ENCODE measurements at places on chromosomes 2 and 18.

GRCh38 chr2:125324273-125324672, 1299.2 kb downstream of the CNTNAP5 start:
- DNase-seq, result no peak

DNA sequence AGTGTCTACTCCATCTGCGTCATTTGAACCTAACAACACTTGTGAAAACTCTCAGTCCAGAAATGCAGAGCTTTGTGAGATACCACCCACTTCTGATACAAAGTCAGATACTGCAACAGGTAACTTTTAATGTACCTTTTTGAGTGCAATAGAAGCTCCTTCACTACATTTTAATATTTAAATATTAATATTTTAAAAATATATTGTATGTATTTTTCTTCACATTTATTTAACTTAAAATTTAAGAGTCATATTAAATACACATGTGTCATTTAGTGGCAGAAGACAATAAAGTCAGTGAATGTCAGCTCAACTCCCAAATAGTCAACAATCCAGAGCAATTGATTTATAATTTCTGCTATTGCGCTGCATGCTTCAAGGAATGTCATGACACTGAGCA, 13.9 kb downstream of the UBXN4 start:
- DNase-seq, result no peak

DNA sequence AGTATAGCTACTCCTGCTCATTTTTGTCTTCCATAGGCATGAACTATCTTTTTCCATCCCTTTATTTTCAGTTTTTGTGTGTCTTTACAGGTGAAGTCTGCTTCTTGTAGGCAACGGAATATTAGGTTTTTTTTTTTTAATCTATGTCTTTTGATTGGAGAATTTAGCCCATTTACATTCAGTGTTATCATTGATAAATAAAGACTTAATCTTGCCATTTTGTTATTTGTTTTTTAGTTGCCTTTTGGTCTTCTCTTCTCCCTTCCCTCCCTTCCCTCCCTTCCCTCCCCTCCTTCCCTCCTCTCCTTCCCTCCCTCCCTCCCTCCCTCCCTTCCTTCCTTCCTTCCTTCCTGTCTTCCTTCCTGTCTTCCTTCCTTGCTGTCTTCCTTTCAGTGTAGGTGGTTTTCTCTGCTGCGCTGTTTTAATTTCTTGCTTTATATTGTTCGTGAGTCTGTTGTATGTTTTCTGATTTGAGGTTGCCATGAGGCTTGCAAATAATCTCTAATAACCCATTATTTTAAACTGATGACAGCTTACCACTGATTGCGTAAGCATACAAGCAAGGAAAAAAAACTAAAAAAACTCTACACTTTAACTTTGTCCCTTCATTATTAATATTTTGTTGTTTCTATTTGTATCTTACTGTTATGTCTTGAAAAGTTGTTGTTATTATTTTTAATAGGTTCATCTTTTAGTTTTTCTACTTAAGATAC, 353.8 kb downstream of the PARD3B start:
- no peak for DNase-seq

DNA sequence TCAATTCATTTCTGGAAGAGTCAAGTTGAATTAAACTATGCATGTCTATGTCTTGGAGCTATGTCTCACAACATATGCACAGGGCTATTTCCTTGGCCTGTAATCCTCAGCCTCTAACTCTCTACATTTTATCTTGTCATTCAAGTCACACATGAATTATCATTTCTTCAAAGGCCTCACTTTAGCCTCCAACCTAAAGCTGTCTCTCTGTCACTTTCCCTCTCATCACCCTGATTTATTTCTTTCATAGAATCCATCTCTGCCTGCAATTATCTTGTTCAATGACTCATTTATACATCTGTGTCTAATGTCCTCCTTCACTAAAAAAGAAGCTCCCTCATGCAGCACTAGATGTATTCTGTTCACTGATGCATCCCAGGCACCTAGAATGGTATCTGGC, 614.2 kb upstream of the REG3G start:
- DNase-seq, result no peak

GRCh38 chr2:57842531-57842930, 204.1 kb upstream of the VRK2 start:
- no peak for DNase-seq

- DNase-seq, result no peak
Observed at GRCh38 chr18:75293591-75293990, 83.0 kb downstream of the TSHZ1 start.

DNA sequence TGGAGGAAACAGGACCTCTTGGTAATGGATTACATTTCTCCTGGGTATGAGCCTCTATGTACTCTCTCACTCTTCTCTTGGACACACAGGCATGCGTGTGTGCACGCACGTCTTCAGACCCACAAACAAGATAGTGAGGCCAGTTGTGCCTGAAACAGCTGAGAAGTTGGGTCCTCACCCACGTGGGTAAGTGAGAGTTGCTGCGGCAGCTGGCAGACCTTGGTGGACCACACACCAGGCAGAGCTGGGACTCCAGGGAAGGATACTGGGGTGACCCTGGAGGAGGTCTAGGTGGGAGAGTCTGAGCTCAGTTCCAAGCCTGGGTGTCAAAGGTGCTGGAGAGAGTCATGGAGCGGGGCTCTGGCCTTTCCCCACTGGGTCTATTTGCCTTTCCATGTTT, 194.3 kb downstream of the HAUS1 start:
- DNase-seq, result no peak

DNA sequence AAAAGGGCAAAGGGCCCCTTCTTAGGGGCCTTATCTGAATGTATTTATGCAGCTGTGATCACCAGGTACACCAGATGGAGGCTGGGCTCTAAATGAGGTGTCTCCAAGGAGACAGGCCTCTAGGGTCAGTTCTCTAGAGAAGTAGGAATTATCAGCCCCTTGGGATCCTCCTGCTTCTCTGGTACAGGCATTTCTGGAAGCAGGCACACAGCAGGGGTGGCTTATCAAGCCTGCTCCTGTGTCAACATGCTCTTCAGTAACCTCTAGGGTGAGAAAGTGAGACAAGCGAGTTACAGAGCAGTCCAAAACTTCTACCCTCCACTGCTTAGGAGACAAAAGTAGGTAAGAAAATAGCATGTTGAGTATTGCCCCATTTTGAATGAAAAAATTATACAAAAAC, 13.8 kb downstream of the TPGS2 start:
- DNase-seq, result no peak

DNA sequence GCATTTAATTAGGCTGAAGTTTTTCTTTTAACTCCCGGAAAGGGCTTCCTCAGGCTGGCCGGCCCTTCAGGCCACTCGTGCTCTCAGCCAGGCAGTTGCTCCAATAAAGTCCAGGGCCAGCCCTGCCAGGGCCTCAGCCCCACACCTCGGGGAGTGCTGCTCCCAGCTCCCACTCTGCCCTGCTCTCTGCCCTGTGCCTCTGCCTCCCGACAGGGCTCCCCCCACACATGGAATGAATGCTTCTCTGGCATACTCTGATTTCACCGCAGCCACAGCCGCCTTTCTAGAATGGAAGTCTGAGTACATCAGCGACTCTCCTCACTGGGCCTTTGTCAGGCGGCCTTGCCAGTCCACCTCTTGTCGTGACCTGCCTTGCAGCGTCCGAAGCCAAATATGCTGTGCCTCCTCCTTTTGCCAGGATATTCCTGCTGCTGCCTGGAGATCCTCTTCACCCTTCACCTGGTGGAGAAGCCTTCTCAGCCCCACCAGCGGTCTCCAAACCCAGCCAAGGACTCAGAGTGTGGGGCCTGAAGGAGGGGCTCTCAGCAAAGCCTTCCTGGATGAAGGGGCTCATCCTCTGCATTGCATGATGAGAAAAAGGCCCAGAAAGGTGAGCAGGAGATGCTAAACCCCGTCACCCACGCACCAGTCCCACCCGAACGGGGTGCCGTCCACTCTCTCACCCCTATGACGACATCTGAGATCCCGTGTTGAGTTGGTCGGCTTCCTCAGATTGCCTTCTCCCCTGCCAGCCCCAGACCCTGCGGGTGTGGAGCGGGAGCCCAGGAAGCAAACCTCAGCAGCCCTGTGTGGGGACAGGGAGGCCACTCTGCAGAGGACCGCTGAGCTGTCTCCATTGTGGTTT, 472.7 kb upstream of the HS6ST1 start:
- DNase-seq, result no peak

- no peak for DNase-seq
Observed at GRCh38 chr2:235666213-235666781, 172.5 kb downstream of the AGAP1 start.

DNA sequence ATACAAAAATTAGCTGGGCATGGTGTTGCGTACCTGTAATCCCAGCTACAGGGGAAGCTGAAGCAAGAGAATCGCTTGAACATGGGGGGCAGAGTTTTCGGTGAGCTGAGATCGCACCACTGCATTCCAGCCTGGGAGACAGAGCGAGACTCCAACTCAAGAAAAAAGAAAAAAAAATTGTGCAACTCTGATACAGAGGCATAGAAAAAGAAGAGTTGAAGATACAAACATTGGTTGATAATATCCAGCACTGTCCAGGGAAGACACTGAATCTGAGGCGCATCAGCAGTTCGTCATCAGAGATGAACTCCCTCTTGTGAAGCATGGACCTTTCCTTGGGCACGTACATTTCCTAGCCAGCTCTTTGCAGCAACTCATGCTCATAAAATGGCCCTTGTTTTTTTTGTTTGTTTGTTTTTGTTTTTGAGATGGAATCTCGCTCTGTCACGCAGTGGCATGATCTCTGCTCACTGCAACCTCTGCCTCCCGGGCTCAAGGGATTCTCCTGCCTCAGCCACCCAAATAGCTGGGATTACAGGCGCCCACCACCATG, 16.7 kb upstream of the GALM start:
- DNase-seq, result no peak

DNA sequence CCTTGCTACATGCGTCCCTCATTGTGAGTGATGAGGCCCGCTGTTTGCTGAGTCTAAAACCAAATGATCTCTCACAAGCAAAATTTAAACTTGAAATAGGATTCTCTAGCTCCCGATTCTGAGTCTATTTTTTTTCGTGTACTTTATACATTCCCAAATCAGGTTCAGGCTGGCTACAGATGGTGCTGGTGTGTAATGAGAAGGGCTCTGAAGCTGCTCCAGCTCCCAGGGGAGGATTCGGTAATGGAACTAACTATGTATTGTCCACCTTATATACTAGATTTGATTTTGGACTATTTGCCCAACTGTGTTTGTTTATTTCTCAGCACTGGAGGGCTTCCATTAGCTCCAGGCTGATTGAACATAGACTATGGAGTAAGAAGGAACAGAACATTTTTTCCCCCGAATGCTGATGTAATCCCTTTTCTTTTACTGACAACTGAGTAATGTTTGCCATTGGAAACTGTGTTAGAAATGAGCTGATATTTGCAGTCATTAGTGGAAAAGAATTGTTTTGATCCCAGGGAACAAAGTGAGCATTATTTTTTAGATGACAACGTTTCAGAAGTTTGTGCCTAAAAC, 274.0 kb upstream of the FIGN start:
- no peak for DNase-seq

DNA sequence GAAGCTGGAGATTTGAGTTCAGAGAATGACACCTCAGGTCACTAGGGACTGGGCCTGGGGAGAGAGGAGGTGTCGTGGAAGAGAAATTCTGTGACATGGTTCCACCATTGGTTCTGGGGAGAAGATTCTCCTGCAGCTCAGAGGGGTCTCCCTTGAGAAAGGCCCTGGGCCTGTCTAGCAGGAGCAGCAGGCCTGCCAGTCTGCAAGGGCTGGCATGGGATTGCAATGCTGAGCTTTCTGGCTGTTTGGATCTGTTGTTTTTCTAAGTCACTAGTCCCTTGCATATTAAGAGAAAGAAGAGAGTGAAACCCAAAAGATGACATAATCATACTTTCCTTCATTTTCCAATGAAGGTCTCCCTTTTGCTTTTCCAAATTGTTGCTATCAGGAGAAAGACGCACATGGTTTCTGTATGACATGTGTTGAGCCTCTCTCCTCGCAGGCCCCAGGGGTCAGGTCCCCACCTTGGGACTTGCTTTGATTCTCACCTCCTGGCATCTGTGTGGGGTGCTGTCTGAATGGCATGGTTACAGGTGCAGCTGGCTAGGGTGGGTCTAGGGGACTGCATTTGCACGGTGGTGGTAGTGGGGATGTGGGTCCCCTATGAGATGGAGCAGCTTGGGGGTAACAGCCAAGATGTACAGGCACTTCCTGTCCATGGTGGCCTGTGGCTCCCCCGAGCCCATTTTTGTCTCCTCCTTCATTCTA, 117.8 kb downstream of the GLI2 start:
- DNase-seq, result no peak

GRCh38 chr2:218396688-218397462, 2.8 kb upstream of the CTDSP1 start:
- peak; percentile 87 for DNase-seq

DNA sequence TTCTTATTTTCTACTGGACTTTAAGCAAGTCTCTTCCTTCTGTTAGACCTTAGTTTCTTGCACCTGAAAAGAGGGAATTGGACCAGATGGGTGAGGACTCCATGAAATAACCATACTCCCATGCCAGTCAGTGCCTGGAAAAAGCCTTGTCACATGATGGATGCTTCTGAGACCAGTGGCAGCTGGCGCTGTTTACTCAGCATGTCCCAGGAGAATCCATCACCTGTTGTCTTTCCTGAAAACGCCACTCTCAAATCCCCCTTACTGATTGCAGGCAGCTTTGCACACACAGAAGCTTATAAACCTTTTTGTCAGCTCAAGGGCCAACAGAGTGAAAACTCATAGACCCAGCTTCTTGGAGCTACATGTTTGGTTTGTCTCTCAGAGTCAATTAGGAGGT, 117.6 kb downstream of the POLE4 start:
- DNase-seq, result no peak

DNA sequence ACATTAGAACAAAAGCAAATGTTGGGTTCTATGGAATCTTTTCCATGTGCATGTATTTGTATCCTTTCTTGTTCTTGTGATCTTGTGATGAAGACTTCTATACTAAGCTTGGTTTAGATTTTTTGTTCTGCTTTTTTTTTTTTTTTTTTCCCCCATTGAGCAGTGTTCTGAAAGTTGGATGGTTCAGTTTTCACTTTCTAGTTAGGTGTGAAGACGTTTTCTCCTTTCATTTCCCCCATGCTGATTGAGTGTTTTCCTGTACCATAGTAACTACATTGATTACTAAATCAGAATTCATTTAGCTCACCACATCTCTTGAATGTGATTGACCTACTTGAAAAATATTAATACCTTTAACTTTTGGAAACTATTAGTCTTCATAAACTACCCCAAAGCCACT, 34.1 kb downstream of the NOP58 start:
- no peak for DNase-seq

DNA sequence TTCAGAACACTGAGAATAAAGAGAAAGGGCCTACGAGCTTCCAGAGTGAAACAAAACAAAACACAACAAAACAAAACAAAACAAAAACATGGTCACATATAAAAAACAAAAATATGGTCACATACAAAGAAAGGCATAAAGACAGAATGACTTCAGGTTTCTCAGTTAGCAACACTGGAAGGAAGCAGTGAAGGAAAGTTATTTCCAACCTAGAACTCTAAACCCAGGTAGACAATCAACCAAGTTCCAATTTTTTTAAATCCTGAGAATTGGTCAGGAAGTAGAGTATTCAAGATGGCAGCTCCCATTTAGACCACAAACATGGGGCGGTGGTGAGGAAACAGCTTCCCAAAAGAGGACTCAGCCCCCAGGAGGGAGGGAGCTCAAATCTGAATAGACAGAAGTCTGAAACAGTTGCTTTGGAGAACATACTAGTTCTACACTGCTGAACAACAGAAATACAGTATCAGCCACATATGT, 9.1 kb downstream of the DRC1 start:
- no peak for DNase-seq

Data from left ventricle myocardium superior (tissue), 1 donor.